Neuronal stem cell (in vitro differentiated cells): ENCODE measurements at places on chromosomes 12 and 14.

DNA sequence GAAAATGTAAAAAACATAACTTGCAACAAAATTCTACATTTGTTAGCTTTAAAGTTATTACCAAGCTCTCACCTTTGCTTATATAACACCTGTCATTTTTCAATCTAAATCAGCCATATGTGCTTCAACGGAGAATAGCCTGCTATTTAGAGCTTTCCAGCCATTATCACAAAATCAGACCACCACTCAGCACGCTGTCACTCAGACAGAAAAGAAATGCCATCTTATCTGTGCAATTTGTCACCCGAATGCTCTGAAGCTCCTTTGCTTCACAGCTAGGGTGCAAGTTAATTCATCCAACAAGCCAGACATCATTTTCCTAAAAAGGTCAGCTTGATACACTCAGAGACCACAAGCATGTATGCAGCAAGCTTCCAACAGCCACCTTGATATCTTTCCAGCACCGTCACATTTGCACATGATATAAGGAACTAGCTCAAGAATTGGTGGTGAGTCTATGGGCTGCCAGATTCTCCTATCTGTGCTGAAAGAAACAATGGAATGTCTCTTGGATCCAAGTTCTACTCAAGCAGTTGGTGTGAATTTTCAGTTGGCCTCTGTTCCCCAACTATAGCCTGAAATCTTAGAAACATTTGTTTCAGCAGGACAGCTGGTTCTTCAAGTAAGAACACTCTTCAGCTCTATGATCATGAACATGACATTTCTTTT, 20.0 kb upstream of the IFNG-AS1 start:
- no peak for DNase-seq

DNA sequence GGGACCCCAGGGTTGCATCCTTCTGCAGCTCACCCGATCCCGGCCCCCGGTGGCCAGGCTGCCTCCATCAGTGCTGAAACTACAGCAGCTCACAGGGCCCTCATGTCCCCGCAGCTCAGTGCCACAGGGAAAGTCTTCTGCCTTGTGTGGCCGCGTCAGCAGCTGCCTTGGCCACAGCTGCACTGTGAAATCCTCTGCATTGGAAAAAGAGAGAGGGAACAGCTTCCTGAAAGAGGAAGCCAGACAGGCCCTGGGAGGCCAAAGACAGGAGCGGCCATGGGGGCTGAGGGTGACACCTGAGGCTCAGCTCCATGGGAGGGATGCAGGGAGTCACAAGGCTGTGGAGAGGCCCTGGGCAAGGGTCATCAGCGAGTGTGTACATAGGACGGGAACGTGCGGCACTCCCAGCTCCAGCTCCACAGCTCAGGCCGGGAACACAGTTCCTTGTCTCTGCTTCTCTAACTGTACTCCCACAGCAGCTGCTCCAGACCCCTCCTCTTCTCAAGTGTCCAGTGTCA, 32.7 kb downstream of the PARP2 start:
- no peak for DNase-seq

DNA sequence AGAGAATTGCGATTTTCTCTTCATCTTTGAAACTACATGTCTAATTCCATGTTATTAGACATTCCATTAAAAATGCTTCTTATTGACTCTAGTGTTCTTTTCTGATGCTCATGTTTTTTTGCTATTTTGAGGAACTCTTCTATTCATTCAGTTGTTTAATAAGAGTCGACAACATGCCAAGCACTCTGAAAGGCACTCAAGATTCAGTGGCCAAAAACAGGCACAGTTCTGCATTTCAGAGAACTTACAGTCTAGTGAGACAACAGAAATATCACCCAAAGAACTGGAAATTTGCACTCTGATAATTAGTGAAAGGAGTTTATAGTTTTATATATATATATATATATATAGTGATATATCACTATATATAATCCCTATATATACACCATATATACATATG, 111.7 kb downstream of the TSHR start:
- DNase-seq: no peak

DNA sequence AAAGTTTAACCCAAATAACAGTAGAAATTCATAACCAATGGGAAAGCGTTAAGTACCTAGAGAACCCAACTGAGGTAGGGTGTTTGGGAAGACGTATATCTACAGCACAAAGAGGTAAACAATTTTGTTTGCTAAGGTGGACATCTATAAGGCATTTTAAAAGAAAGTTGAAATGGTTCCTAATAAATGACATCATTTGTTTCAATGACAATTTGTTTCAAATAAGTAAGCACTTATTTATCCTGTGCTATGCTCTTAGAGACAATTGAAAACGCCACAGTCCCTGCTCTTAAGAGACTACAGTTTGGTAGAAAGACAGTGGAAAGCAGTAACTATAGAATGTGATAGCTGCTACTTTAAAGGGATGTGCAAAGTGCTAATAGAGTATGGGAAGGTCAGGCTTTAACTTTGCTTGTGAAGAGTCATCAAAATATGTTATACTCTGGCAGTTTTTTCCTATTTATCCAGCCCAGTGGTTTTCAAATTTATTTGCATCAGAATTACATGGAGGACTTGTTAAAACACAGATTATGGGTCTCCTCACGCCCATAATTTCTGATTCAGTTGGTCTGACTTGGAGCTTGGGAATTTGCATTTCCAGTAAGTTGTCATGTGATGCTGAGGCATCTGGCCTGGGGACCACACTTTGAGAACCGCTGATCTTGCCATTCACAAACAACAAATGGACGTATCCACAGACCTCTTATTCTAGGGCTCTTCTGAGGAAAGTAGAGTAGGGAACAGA, 19.6 kb upstream of the SMCO2 start:
- DNase-seq: no peak

GRCh38 chr12:101074940-101075680, 134.9 kb downstream of the SLC5A8 start:
- DNase-seq: no peak

DNA sequence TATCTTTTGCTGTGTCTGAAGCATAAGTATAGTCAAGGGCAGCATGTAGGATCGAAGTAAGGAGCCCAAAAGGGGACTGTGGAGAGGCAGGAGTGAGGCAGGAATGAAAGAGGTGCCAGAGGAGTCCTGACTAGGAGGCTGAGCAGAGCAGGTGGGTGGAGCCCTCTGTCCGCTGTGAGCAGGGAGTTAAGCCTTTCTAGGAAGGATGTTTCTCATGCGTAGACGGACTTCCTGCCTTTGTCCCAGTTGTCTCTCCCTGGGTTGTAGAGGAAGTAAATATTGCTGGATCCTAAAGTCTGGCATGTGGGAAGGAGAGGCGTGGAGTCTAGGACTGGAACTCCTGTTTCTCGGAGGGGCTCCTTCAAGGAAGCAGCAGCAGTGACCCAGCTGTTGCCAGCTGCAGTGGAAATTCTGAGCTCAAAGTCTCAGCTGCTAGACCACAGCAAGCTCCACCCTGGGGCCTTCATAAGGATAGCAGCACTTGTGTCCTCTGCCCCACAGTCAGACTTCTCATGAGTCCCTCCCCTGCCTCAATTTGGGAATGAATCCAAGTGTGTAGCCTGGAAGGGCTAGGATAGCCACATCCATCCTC, 44.0 kb downstream of the RBMS2 start:
- DNase-seq: no peak

DNA sequence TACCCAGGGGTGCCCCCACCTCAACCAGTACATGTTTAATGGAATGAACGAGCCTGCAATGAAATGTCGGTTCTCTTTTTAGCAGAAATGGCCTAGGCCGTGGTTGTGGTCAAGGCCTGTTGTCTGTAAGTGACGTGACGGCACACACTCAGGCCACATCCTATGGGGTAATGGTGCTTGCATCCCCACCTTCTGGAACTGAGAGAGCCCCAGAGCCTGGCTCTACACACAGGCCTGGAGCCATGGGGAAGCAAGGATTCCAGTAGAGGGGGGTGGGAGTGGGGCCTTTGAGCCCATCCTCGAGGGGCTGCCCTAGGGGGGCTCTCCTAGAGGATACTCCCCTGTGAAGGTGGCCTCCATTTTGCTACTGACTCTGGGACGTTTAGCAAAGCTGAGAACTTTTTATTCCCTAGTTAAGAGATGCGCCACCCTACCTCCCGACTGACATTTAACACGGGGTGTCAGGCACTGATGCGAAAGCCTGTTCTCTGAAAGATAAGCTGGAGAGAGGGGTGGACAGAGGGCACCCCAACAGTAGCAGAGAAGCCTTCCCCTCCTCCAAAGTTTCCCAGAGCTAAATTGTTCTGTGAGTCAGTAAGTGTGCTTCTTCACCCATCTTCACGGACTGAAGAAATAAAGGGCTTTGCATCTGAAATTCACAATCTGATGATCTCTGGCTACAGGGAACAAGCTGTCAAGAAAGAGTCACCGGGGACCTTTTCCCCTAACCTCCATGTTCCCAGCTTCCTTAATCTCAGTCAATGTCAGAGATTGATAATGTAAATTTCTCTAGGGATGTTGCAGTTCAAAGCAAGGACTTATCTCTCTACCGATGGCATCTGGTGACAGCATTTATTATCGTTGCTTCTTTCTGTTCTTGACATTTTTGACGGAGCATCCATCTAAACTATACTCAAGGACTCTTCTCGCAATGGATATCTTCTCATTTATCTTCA, 6.8 kb downstream of the RIN3 start:
- no peak for DNase-seq

DNA sequence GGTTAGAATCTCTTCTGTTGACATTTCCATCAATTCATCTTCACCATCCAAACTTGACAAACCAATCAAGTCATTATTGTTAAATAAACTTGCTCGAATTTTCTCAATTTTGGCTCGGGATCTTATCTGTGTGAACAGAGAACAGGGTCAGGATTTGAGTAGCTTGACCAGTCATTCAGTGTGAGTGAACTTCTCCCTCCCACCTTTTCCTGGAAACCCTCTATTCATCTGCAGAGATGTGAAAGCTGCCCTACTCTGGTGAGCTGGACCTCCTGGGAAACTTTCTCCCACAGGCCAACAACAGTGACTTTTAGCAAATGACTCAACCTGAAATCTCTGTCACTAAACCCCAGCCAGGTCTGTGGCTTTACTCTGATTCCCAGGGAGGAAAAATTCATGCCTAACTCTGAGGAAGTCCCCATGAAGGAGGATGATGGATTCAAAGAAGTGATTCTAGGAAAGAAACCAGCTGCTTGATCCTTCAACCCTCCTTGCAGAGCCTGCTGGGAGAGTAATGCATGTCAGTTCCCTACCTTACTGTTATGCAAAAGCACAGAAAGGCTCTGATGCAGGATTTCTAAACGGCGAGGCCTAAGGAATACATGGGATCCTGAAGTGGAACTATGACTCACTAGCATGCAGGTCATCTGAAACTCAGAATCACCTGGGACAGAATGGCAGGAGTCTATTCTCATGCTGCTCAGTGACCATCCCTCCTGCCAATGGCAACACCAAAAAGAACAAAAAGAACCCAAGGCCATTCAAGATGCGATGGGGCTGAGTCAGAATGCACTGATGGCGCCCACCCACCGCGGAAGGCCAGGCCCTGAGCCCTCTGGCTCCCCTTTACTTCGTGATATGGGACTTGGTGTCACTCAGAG, 58.0 kb downstream of the TRAFD1 start:
- DNase-seq: no peak

DNA sequence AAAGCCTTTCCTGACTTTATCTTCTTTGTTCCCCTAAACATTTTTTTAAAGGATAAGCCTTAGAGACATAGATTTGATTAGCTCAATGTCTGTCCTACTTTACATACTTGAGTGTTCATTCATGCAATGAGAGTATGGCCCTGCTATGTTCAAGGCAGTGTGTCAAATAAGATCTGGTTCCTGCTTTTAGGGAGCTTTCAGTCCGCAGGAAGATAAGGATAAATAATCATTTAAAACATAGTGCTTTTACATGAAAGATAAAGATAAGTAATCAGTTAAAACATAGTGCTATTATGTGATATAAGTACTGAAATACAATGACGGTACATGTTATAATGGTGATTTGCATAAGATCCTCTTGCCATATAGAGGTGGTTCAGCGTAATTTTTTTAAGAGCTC, 378.3 kb upstream of the PRICKLE1 start:
- no peak for DNase-seq

DNA sequence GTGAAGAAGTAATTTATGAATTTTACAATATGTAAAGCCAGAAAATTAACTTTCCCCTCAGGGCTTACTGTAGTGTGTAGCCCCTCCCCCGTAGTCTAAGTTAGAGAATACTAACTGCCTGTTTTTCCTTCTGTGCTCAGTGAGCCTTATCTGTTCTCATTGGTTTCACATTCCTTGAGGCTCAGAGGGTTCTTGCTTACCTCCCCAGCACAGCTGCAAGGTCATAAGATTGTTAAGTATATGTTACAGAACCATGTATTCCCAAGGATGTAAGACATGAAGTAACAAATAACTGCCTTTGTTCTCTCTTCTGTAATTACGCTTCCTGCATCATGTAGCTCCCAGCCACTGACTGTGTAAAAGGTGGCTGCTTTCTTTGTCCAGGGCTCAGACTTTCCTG, 1351.1 kb downstream of the TMEM121 start:
- DNase-seq: no peak

DNA sequence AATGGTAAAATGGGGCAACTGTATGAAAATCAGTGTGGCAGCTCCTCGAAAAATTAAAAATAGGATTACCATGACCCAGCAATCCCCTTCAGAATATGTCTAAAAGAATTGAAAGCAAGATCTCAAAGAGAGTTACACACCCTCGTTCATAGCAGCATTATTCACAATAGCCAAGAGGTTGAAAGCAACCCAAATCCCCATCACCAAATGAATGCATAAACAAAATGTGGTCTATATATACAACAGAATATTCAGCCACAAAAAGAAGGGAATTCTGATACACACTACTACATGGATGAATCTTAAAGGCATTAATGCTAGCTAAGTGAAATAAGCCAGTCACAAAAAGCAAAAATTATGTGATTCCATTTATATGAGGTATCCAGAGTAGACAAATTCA, 27.2 kb downstream of the RAD52 start:
- DNase-seq: no peak

DNA sequence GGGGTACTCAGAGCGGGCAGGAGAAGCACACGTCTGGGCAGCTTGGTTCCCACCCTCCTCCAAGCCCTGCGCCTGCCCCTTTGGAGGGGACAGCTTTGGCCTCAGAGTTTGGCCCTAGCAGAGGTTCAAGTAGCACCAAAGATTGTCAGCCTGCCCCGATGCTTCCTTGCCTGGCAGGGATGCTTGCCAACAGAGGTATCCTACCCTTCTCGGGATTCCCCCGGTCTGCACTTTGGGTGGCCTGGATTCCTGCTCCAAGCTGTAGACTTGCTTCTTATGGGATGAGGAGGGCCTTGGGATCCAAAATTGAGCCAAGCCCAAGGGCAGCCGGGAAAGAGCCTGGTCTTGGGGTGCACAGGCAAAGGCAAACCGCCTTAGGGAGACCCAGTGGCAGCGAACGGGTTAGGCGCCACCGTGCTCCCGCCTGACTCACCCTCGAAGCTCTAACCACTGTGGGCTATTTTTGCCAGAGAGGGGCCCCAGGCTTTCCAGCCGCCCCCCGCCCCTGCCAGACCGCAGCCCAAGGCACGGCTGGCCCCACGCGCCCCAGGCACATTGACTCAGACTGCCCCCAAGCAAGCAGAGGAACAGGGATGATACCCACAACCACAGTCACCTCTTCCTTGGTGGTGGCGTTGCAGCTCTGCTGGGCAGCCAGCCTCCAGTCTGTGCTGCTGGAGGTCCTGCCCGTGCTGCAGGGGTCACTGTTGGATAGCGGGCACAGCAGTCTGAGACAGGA, 847 bp upstream of the WNT10B start:
- DNase-seq: no peak

GRCh38 chr12:41473441-41473840, 285.3 kb downstream of the PDZRN4 start:
- DNase-seq: no peak
